HL-60 (cell line): ENCODE measurements at places on chromosomes 12 and 14.

GRCh38 chr14:72665259-72665658 lies 228.6 kb downstream of the DPF3 start:
- no peak for DNase-seq

GRCh38 chr14:102778338-102779083 lies 1.3 kb downstream of the TRAF3 start:
- no peak for DNase-seq

GRCh38 chr14:21026988-21027315 lies 2.1 kb upstream of the NDRG2 start:
- no peak for DNase-seq

DNA sequence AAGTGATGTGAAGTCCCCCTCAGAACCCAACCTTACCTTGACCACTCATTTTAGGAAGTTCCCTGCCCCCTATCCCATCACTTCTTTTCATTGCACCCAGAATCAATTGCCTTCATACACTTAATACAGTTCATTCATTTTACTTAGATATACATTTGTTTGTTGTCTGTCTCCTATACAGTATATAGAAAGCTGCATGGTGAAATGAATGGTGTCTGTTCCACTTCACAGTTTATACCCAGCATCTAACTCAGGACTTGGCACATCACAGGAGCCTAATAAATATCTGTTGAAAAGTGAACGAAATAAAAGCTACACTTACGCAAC lies 38.3 kb upstream of the TXNRD1 start:
- no peak for DNase-seq

- DNase-seq: no peak
Measured at GRCh38 chr14:33455654-33456345, 495.1 kb downstream of the EGLN3 start.

GRCh38 chr14:32190673-32191072 lies 11.2 kb upstream of the RNU6-7 start:
- no peak for DNase-seq

GRCh38 chr14:50085570-50086320 lies 30.6 kb downstream of the VCPKMT start:
- no peak for DNase-seq

DNA sequence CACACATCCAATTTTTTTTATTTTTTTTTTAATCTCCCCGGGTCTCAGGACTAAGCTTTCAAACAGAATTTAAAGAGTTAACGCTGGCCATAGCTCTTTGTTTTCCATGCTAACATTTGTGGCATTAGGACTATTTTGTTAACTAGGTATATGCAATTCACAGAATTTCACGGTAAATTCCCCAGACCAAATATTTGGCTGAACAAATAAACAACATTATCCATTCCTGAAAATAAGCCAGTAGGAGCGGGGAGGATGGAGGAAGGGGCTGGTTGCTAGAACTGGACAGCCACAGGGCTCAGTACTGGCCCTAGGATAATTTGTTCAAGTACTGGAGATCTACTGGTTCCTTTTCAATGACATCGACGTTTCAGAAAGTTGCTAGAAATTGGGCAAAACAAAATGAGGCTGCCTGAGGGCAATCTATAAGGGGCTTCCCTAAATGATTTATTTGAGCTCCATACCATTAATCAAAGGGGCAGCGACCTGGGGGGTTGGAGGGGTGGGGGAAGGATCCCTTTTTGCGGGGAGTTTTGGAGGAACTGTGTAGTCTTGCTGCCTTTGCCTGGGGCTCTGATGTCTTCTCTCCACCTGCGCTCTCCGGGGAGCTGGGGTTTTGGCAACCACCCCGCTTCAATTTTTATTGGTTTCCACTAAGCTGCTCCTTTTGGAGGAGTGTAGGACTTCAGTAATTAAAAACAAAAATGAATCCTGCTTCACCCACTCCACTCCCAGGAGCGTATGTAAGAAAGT lies 9.0 kb downstream of the BMP4 start:
- DNase-seq: no peak

- DNase-seq: no peak
Measured at GRCh38 chr12:108779998-108780688, 48.8 kb upstream of the CORO1C start.

DNA sequence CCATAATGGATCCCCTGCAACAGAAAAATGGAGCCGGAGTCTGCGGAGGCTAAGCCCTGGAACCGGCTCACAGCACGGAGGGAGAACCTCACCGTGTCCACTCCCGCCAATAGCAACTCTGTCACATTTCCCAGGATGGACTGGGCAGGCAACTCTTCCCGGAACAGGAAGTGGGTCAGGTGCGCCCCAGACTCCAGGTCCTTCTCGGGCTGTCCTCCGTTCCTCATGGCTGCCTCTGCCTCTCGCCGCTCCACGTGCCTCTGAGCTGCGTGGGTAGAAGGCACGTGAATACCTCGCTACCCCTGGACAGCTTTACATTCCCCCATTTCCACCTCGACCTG lies 2.2 kb downstream of the CYP27B1 start:
- no peak for DNase-seq

GRCh38 chr12:117068492-117068891 lies 30.7 kb downstream of the TESC start:
- DNase-seq: no peak

DNA sequence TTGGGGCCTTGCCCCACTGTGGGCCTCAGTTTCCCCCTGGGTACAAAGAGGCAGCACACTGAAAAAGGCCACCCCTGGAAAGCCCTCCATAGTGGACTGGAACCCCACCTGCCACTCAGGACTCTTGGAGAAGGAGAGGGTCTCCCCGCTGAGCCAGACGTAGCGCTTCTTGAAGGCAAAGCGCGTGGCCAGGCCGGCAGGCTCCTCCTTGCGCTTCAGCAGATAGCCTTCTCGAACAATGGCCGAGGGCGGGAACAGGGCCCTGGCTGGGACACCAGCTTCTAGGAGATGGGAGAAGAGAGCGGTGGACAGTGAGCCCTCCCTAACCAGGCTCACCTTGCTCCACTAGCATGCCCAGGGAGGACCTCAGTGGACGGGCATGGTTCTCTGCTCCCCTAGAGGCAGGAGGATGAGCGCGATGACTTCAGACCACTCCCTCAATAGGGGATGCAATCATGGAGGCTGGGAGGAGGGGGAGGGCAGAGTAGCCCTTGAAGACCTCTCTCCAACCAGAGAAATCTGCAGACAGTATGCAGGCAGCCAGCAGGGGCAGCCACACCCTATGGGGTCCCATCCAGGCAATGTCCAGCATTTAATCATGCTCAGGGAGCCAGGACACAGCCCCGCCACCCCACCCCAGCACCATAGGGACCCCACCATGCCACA lies 29.8 kb downstream of the RASAL1 start:
- no peak for DNase-seq

DNA sequence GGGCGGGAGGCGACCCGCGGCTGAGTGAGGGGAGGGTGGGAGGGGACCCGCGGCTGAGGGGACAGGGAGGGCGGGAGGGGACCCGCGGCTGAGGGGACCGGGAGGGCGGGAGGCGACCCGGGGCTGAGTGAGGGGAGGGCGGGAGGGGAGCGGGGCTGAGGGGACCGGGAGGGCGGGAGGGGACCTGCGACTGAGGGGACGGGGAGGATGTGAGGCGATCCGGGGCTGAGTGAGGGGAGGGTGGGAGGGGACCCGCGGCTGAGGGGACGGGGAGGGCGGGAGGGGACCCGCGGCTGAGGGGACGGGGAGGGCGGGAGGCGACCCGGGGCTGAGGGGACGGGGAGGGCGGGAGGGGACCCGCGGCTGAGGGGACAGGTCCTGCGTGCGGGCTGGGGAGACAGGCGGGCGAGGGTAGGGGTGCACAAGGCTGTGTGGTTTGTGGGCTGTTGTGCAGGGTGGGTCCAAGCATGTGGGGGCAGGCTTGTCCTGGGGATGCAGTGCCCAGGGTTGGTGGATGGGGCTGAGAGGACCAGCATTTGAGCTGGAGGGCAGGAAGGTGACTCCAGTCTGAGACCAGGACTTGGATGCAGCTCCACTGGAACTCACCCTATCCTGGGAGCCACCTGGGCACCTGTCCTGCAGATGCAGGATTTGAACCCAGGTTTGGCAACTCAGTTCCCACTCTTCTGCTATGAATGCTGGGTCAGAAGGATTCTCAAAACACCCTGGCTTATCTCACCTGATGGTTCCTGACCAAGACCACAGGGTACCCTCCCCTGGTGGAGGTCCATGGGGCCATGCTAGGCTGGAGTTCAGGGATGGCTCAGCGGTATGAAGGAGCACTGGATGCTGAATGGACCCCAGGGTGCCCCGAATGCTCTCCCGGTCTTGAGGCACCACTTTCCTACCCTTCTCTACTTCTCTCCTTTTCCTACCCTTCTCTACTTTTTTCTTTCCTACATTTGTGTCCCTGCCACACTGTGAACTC lies 9.4 kb downstream of the PLD4 start:
- DNase-seq: no peak

GRCh38 chr12:27754795-27755194 lies 25.2 kb upstream of the KLHL42 start:
- no peak for DNase-seq

GRCh38 chr14:45891417-45892080 lies 638.5 kb upstream of the MIS18BP1 start:
- DNase-seq: no peak
